ENCODE measurements at places on chromosomes 5 and 9. TPM values are rescaled to one million over a fixed set of nuclear protein-coding genes. Genes with fewer than 3 reads are reported as not detected.

Gene FOXI1
- not detected for total RNA-seq

GRCh38 chr5:40678026-40678425 lies 1.7 kb upstream of the PTGER4 start:
- no peaks in the 10 kb centered on the region for H3K27me3 ChIP-seq
- no peak overlapping the region for H3K27ac ChIP-seq
- DNase-seq = no peak

DNA sequence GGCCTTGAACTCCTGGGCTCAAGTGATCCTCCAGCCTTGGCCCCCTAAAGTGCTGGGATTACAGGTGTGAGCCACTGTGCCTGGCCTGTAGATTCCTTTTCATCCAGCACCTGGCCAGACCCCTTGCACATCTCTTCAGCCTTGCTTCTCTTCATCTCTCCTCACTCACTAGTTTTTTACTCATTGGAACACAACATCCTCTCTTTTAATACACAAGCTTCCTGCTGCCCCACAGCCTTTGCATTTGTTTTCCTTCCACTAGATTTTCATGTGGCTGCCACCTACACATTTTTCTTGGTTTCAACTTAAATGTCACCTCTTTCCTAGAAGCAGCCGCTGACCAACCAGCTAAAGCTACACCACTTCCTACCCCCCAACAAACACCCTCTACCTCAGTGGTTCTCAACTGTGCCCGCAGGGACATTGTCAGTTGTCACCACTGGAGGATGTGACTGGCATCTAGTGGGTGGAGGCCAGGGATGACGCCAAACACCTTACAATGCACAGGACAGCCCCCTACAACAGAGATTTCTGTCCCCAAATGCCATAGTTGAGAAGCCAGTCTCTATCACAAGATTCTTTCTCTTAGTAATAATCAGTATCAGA lies 33.7 kb downstream of the HAVCR1 start:
- H3K4me3 ChIP-seq = no peak overlapping the region
- no peaks in the 10 kb centered on the region for H3K36me3 ChIP-seq
- DNase-seq = no peak
- H3K27me3 ChIP-seq = no peaks in the 10 kb centered on the region

Gene STK10
- total RNA-seq = 27.4 TPM

- no peak for DNase-seq
- peaks cover 5% of the 10 kb centered on the region for H3K27me3 ChIP-seq
- H3K27ac ChIP-seq = no peak overlapping the region
- H3K36me3 ChIP-seq = no peaks in the 10 kb centered on the region
- no peaks in the 10 kb centered on the region for H3K4me1 ChIP-seq
These were observed 776 bp upstream of the TERT start for GRCh38 chr5:1295650-1296037.

All from right lobe of liver (tissue), 6 donors.